Activated T-cell treated with anti-CD3 and anti-CD28 coated beads, Interleukin-2, amount 50 U/mL, for 1 hour (primary cell): ENCODE measurements at places on chromosomes 11 and 22.

DNA sequence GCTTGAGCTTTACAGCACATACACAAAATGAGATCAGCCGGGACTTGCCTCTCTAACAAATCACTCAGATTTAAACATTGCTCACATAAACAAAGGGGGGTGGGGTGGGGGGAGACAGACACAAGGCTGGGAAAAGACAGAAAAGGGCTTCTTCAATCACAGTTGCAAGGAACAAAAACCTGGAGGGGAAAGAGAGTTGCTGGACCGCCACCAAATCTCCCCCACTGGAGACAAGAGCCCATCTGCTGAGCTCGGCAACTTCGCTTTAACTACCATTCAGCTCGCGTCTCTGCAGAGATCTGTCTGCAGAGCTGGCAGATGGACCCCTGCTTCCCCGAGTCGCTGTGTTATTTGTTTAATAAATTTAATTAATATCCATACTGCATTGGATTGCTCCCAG, 165.0 kb downstream of the RCN1 start:
- DNase-seq = no peak

DNA sequence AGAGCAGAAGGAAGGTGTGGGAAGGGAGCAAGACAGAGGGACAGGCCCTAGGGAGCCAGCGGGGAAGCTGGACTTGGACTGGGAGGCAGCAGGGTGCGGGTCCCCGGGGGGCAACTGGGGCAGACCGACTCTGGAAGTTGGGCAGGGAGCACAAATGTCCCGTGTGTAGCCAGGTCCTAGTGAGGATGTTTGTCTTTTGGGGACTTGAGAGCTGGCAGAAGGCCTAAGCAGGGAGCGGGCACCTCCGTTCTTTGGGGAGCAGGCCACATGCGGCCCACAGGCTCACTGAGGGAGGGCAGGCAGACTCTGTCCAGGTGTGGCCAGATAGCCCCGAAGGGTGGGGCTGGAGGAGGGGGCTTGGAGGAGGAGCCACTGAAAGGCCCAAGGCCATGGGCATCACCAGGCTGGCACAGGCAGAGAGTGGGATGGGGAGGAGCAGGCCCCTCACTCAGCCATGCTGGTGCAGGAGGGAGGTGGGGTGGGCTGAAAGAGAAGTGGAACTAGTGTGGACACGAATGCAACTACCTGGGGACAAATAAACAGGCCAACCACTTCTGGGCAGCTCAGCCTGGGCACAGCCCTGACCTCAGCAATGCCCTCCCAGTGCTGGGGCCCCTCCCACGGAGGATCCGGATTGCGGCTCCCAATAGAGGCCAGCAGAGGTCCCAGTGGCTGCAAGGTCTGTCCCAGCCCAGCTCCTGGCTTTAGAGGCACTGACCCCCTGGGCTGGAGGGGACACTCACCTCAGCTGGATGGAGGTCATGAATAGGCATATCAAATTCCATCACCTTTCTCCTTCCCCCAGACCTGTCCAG, 1.3 kb upstream of the SCARF2 start:
- DNase-seq = no peak

GRCh38 chr11:70871881-70872280, 380.5 kb downstream of the SHANK2 start:
- no peak for DNase-seq

GRCh38 chr22:32721328-32722180, 80.0 kb upstream of the TIMP3 start:
- no peak for DNase-seq

- no peak for DNase-seq
These were observed 160.8 kb downstream of the MSANTD4 start for GRCh38 chr11:105861225-105861624.

- no peak for DNase-seq
These were observed 382.6 kb downstream of the DYNC2H1 start for GRCh38 chr11:103491777-103492176.

DNA sequence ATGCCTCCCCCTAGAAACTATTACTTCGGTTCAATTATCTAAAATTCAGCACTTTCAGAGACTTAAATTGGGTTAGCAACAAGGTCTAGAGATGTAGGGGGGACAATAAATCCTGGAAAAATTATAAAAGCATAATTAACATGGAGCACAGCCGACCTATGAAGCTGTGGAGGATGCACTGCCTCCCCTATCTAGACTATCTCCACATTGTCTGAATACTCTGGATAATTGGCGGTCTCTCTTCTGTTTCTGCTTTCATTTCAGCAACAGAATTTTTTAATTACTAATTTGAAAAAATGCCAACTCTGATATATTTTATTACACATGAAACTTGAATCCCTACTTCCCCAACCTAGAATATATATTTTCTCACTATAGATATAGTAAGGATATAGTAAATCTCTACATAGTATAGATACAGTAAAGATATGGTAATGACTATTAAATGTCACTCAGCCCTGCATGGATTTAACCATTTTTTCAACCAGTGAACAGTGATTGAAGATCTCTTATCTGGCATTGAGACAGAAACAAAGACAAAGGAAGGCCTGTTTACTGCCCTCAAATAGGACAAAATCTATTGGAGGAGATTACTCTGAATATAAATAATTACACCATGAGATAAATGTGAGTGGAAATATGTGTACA, 157.6 kb downstream of the BLID start:
- DNase-seq = no peak

DNA sequence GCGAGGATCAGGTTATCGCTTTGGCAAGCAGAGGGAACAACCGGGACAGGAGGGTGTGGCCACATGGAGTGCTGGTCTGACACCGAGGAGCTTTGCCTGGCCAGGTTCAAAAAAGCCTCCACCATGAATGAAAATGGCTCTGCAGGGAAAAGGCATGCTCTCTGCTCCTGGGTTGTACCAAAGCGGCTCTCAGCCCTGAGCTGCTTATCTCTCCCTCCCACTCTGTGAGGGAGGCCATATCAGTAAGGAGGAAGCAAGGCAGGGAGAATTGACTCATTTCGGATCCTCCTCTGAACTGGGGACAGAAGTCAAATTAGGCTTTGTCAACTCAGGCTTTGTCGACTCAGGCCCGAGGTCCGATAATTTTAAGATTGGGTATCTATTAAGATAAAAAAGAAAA, 82.9 kb upstream of the CRTAM start:
- no peak for DNase-seq

- no peak for DNase-seq
These were observed 4.0 kb downstream of the LRRC75B start for GRCh38 chr22:24588757-24589481.
